ENCODE measurements at places on chromosomes 13 and 19.

- no peak for DNase-seq
Observed at GRCh38 chr13:85405316-85405897, 393.8 kb downstream of the SLITRK6 start.

- DNase-seq: no peak
Observed at GRCh38 chr13:26348966-26349365, 95.0 kb downstream of the CDK8 start.

DNA sequence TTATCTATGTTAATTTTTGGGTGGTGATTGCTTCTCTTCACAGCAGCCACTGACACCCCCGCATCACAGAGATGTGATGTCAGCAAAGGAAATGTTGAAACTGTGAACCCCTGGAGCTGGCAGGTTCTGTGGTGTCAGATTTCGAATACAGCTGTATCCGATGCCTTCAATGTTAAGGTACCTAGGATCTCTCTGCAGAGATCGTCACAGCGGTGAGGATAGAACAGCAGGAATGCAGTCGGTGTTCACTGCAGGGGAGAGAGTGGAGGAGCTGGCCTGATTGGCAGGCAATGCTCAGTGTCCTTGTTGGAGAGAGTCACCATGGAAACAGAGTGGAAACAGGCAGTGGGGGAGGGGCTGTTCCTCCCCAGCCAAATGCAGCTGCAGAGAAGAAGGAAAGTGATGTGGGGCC lies 79.5 kb upstream of the ZNF835 start:
- peak; percentile 66 for DNase-seq

- no peak for DNase-seq
Observed at GRCh38 chr13:73590795-73591194, 532.0 kb downstream of the KLF5 start.

GRCh38 chr13:45909673-45910072 lies 58.1 kb upstream of the SIAH3 start:
- no peak for DNase-seq

GRCh38 chr19:6219147-6219525 lies 60.6 kb downstream of the MLLT1 start:
- DNase-seq: no peak

DNA sequence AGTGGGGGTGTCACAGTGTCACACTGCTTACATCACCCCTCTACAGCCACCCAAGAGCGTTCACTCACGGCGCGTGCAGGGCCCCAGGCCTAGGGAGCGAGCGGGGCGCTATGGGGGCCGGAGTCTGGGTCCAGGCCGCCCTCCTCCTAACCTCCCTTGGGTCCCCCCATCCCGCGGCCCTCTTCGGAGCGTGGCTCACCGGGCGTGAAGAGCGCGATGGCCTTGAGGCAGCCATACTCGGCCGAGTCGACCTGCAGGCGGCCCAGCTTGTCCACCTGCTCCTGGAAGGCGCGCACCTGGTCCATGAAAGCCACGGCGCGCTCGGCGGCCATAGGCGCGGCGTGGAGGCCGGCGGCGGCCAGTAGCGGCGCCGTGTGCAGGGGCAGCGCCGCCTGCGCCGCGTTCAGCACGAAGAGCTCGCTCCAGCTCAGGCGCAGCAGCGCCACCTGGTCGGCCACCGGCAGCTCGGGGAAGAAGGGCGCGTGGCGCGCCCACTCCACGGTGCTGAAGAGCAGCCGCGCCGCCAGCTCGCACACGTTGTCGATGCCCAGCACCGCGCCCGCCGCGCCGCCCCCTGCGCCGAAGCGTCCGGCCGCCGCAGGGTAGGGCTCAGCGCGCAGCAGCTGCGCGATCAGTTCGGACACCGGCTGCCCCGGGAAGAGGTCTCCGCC lies 9.4 kb downstream of the OCEL1 start:
- no peak for DNase-seq

DNA sequence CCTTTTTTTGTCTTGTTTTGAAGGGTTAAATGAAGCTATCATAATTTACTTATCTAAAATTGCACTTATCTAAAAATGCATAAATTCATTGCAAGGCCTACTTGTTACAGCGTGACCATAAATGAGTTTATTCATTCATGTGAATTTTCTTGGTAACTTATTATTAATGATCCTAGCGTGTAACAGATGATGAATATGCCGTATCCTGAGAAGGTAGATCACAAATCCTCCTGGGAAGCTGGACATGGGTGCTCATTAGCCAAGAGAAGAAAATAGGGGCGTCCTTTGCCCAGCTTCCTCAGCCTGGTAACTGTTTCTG lies 21.3 kb downstream of the TNFSF11 start:
- DNase-seq: no peak

GRCh38 chr19:6126335-6126974 lies 9.0 kb upstream of the ACSBG2 start:
- no peak for DNase-seq

DNA sequence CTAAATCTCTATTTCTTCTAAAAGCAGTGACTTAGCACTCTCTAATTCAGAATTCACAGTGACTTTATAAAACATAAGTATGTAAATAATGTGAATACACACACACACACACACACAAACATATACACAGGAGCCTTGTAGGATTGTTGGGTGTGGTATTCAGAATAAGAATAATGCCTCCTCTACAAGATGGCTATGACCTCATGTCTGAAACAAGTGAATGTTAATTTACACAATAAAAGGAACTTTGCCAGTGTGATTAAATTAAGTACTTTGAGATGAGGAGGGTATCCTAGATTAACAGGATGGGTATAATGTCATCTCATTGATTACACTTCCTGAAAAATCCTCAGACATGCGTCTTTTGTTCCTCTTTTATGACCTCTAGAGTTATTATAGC lies 234.6 kb downstream of the SLITRK6 start:
- DNase-seq: no peak

DNA sequence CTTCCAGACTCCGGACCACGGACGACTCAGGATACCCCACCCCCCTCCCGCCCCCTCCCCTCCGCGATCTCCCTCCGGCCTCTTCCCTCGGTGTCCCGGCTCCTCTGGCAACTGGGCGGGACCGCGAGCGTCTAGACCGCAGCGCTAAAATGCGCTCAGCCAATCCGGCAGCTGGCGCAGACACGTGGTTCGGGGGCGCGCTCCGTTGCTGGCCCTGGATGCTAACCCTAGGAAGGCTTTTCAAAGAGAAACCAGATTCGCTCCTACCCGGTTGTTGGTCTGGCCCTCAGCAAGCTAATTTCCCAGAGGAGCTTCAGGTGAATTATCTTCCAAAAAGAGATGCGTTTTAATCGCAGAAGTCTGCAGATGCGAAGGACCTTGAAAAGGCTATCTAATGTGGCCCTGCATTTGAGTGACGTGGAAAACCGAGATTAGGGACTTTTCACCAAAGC lies at the start of gene DZIP1:
Gene DZIP1, minus strand, starts transcription at position 106 of the 452 bp plus-strand sequence. CDS start 2,677 bp downstream, outside the sequence.
- peak; percentile 88 for DNase-seq

- DNase-seq: no peak
Observed at GRCh38 chr19:5900976-5901375, 2.6 kb downstream of the NDUFA11 start.

DNA sequence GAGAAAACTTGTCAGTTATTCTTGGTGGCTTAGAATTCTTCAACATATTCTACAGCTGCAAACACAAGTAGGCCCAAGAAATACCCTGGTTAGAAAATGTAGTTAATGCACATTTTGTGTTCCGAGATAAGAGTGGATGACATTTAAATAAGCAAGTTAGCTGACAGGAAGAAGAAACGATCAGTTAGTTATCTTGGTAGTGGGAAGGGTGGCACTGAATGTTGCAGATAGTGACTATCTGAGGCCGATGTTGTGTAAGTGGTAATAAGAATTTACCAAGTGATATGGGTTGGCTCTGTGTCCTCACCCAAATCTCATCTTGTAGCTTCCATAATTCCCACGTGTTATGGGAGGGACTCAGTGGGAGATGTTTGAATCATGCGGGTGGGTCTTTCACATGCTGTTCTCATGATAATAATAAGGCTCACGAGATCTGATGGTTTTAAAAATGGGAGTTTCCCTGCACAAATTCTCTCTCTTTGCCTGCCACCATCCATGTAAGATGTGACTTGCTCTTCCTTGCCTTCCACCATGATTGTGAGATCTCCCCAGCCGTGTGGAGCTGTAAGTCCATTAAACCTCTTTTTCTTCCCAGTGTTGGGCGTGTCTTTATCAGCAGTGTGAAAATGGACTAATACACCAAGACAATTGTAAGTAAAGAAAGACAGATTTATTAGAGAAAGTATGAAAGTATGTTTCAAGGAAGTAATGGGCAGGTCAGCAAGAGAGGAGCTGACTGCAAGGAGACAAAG lies 10.9 kb upstream of the AKAP11 start:
- DNase-seq: no peak

DNA sequence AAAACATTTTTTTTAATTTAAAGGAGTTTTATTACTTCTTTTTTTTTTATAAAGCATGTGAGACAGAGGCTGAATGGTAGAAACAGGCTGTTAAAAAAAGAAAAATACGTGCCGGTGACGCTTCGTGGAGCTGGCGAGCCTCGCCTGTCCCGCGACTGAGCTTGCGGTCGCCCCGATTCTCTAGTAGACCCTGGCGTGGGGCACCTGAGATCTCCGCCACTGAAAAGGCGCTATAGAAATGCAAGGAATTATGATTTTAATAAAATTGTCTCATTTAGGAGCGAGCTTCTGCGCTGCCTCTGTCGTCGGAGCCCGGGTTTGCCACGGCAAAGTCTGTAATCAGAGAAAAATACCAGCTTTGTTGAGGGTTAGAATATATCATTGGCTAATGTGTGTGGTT lies 18.4 kb downstream of the NFIX start:
- no peak for DNase-seq

GRCh38 chr13:48866249-48866648 lies 109.5 kb upstream of the FNDC3A start:
- no peak for DNase-seq

DNA sequence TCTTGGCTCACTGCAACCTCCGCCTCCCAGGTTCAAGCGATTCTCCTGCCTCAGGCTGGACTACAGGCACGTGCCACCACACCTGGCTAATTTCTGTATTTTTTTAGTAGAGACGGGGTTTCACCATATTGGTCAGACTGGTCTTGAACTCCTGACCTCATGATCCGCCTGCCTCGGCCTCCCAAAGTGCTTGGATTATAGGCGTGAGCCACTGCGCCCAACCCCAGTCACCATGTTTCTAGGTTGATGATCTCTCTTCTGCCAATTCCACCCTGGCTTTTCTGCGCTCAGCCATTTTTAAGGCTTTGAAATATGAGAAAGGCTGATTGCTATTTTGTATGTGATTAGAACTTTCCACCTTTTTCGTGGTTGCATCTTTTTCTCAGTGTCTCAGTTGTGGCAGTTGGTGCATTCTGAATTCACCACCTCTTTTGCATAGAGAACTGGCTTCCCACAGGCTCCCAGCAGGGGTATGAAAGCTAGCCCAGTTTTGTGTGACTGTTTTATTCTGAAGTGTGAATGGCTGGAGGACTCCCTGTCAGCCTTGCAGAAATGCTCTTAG lies 15.5 kb downstream of the CEACAM1 start:
- no peak for DNase-seq

DNA sequence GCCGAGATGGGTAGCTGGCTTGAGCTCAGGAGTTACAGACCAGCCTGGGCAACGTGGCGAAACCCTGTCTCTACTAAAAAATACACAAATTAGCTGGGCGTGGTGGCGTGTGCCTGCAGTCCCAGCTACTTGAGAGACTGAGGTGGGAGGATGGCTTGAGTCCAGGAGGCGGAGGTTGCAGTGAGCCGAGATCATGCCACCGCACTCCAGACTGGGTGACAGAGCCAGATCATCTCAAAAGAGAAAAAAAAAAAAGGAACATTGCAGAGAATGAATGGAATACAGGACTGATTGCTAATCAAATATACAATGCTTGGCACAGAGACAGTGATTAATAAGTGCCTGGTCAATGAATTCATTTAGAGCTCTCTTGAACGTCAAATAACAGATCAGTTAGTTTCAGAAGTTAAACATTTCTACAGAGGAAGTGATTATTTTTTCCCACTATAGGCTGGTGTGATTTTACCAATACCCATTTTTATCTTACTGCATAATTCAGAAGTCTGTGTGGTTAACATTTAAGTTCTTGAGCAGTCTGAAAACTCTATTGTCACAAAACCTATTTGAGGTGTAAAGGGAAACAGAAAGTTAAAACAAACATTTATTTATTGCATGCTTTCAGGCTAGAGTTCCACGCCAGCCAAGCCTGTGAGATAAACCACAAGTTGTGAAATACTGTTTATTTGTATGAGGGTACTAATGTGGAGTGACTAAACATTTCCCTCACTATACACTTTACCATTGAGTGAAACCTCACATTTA lies 7.7 kb upstream of the TBC1D4 start:
- DNase-seq: no peak

DNA sequence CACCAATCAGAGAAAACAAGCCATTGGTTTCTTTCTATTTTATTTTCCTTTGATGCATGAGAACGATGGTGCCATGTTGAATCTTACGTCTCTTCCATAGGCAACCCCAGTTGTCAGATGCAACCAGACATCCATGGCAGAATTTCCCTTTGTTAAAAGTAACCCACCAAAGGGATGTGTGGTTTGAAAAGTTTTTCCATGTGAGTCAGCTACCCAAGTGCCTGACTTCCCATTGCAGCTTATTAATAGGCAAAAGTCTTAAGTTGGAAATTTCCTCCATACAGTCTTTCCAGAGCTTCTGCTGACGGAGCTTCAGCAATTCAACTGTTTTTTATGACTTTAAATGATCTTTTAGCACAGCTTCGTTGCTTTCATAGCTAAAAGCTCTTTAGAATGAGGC lies 73.8 kb upstream of the FAM216B start:
- DNase-seq: no peak

- DNase-seq: no peak
Observed at GRCh38 chr13:111281751-111282311, 38.6 kb upstream of the TEX29 start.

- DNase-seq: no peak
Observed at GRCh38 chr19:3944018-3944721, 11.3 kb downstream of the NMRK2 start.

GRCh38 chr13:35471706-35472322 lies 4.7 kb downstream of the MAB21L1 start:
- DNase-seq: peak; percentile 26

DNA sequence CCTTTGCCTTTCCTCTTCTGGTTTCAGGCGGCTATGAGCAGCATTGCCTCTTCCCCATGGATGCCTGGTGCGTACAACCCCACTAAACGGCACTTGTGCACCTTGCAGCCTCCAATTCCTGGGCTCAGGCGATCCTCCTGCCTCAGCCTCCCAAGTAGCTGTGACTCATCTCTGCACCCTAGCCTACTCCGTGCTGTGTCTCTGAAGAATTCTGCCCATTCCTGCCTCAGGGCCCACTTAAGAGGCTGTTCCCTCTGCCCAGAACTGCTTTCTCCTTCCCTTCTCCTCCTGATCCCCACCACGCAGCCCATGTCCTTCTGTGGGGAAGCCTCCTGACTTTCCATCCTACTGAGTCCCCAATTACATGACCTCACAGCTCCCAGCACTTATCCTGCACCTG lies 142.2 kb upstream of the ZNF507 start:
- DNase-seq: no peak

DNA sequence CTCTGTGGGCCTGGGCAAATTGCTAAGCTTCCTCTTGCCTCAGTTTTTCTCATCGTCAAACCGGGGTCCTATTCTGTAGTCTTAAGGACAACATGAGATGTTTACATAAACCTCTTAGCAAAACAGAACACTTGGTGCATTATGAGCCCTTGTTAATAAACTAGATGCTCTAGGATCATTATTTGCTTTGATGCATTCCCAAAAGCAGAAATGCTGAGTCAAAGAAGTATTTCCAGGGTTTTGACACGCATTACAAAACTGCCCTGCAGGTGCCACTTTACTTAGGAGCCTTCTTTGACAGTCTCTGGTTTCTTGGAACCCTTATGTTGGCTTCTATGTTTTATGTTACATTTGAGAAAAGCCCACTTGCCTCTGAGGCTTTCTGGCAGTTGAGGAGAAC lies 12.1 kb downstream of the AKAP11 start:
- no peak for DNase-seq
